Kidney (tissue), 22 donors: ENCODE measurements at places on chromosomes 12 and 14. TPM values are rescaled to one million over a fixed set of nuclear protein-coding genes. Genes with fewer than 3 reads are reported as not detected.

DNA sequence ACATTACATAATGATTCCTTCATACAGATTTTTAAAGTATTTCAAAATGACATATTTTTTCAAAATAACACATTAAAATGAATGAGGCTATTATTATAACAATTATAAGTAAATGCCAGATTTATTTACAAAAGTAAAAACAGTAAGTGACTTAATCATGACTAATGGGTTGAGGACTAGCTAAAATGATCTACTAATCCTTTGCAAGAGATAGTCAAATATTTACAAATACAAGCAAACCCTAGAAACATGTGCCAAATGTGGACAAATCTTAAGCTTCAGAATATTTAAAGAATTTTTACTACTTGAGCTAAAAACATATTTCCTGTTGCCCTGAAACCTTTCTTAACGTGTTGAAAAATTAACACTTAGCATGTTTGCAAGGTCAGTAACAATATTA is 74.8 kb downstream of the KIF21A start:
- DNase-seq: no peak

- peak; percentile 28 for DNase-seq
Measured at GRCh38 chr12:76158518-76159321, 74.2 kb upstream of the NAP1L1 start.

DNA sequence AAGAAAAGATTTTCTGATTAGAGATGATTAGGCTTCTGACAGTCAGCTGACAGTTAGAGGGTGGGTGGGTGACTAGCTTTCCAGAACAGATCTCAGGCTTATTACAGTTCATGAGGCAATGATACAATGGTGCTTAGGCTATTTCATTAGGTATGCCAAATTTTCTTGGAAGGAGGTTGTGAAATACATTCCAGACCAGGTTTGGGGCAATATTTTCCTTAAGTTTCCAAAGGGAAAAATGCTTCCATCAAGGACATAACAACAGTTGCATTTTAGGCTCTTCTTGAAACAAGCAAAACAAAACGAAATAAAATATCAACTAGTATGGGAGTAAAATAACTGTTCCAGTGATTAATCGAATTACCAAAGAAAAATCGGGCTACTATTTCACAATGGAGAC is 59.3 kb upstream of the CNTN1 start:
- DNase-seq: no peak

GRCh38 chr12:87779016-87779415 is 250.2 kb downstream of the C12orf50 start:
- no peak for DNase-seq

DNA sequence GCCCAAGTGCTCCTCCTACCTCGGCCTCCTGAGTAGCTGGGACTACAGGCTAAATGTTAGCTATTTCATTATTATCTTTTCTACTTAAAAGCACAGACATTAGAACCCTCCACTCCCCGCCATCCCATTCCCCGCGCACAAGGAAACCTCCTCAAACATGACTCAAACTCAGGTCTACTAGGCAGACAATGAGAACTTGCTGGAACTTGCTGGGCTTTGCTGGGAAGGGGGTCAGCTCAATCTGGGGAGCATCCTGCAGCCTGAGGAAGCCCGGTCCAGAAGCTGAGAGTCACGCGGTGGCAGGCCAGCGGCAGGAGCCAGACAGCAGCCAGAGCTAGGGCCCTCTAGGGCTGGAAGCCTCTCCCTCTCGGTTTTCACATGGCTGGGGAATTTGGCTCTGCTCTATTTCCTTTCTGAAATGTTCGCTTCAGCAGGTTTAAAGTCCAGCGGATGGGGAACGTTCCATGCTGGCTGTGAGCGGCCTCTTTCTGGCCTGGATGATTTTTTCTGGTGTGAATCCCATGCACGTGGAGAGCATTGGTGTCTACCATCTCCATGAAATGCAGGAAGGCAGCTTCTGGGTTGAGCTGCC is 68.5 kb downstream of the SLC6A12 start:
- DNase-seq: peak; percentile 70

GRCh38 chr14:49303946-49304516 is 282.1 kb downstream of the RPS29 start:
- DNase-seq: peak; percentile 61

GRCh38 chr14:79009286-79009685 is 839.1 kb downstream of the NRXN3 start:
- DNase-seq: no peak

GRCh38 chr12:67988601-67989021 is 636 bp upstream of the IFNG-AS1 start:
- no peak for DNase-seq

DNA sequence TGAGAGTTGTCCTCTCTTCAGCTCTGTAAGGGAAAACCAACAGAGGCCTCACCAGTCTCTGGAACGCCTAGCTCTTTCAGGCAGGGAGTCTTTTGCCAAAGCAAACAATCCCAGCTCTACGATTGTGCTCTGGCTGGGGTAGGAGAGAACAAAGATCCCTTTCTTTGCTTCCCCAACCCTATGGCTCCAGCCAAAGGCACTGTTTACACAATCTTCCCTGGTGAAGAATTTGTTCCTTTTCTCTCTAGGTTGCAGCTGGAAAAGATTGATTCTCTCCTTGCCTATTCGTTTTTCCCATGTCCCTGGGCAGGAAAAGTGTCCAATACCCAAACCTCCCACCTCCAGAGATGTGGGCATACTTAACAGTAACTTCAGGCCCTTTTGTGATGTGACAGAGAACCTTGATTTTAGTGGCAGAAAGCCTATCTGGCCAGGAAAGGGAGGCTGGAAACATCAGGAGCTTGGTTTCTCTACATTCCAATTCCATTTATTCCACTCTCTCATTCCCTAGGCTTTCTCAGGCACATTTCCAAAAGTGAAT is 16.8 kb downstream of the ATP5MC2 start:
- DNase-seq: peak; percentile 56

- no peak for DNase-seq
Measured at GRCh38 chr12:22979854-22980469, 355.0 kb downstream of the ETNK1 start.

DNA sequence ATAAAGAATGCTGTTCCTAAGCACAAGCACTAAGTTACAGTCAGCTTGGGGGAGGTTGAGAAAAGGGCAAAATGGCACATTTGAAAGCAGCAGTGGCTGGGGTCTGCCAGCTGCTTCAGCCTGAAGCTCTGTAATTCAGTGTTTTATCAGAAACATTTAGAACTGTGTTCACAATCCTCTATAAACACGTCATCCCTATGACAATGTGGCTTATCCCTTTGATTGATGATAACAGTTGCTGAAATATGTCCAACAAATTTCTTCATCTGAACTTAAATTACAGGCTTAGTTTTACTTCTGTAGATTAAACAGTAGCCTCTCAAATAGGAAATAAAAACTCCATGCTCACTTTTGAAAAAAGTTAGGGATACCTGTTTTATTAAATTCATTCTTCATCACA is 108.8 kb downstream of the VEZT start:
- DNase-seq: no peak

DNA sequence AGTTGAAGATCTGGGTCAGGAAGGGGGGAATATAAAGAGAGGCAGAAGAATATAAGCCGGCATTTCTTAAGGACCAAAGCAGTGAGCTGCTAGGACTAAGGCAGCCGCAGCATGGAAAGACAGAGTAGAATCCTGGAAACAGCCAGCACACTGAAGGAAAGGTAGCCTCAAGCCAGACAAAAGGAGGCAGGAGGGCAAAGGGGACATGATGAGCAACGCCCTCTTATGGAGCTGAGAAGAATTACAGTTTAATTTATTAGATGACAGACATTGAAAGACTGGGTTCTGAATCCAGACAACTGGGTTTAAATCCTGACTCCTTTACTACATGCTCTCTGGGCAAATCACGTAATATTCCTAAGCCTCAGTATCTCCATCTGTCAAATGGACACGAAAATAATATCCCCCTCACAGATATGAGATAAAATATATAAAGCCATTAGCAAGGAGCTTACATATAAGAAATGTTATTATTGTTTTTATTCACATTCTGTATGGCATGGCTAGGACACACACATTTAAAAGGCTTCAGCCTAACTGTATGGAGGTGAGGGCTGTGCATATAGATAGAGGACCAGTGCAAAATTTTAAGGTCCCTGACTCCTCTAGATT is 8.1 kb upstream of the PCED1B start:
- DNase-seq: no peak

DNA sequence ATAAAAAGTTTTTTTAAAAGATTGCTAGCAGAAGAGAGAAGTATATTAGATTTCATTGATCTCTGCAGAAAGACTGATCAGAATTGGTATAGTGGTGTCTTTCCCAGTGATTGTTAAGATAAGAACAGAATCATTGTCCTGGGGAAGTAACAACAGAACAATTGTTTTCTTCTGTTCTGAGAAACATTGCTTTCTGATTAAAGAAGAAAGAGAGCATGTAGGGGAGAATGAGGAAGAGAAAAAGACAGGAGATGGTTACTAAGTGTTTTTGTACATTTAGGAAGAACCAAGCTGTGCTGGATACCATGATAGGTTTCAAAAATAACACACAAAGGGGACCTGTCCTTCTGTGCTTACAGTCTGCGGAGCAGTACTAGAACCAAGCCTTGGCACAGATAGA is 5.0 kb downstream of the USP30 start:
- no peak for DNase-seq

DNA sequence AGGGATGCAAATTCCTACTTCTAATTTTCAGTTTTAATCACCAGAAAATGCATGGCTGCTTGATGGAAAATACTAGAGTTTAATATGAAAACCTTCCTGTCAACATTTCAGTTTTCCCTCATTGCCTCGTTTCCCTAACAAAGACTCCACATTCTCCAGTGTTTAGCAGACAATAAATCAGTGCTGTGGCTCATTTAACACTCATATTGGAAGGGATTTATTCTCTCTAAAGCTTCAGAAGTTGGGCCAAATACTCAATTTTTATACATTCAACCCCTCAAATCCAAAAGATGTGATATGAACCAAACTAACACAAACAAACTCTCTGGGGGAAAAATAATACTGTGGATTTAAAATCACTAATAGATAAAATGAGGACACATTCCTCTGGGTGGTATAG is 482.5 kb downstream of the FLRT2 start:
- DNase-seq: peak; percentile 70

GRCh38 chr14:22791301-22791700 is 23.9 kb downstream of the SLC7A7 start:
- DNase-seq: no peak

GRCh38 chr14:29489911-29490425 is 437.7 kb downstream of the PRKD1 start:
- no peak for DNase-seq

DNA sequence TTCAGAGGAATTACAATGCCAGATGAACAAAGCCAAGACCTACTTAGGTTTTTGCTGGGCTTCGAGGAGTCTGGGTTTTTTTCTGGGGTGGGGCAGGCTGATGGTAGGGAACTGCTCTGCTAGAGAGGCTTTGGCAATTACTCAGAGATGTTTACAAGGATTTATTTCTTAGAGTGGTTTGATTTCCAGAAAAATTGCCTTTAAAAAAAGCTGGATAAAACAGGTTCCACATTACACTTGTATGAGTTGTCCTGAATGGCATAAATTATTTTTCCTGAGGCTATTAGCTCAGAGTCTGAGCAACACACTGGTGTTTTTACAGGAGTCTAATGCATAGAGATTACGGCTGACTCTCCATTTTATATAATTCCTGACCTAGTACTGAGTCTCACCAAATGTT is 118.5 kb upstream of the FRMD6 start:
- DNase-seq: no peak

GRCh38 chr14:96197969-96198368 is 6.7 kb upstream of the BDKRB2 start:
- DNase-seq: peak; percentile 19

DNA sequence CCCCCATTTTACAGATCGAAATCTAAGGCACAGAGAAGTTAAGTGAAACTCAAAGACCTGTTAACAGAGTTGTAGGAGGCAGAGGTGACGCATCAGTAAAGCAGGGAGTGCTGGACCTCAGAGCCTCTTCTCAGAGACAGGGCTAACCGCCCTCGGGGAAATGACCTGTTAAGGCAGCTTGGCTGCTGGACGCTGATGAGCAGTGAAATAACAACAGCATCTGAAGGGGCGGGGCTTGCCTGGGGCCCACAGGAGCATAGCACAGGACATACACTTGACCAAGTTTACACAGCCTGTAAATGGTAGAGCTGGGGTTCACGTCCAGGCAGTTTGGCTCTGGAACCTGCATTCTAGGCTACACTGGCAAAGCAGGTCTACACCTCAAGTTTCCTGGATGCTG is 39.3 kb downstream of the LRTM2 start:
- DNase-seq: peak; percentile 9

DNA sequence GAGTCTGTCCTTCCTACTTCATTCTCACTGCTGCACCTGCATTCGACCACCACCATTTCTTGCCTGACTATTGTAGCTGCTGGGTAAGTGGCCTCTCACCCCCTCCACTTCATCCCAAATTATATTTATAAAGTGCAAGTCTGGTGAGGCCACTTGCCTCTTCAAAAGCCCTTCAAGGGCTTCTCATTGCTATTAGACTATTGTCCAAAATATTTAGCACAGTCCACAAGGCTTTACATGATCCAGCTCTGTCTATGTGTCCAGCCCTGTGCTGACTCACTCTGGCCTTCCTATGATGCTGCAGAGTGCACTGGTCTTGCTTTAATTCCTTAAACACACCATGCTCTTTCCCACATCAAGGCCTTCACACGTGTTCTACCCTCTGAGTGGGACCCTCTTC is 46.0 kb downstream of the PAH start:
- no peak for DNase-seq

GRCh38 chr14:22980672-22981089 is 1.7 kb downstream of the AJUBA start:
- DNase-seq: peak; percentile 73

DNA sequence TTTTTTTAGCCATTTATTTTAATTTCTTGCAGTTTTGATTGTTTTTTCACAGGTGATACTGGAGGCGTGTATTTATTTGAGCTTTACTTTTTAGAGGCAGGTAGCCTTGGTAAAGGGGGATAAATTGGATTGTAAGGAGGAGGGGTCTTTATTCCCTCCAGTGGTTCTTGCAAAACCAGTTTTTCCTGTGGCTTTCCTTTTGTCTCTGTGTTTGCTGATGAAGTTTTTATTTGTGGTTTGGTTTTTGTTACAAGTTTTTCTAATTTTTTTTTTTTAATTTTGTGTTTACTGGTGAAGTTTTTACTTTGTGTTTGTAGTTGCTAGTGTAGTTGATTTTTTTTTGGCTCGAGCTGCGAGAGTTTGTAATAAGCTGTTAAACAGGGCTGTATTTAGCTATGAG is 278.5 kb downstream of the PRKD1 start:
- no peak for DNase-seq

- DNase-seq: peak; percentile 8
Measured at GRCh38 chr12:111685322-111685810, 390 bp downstream of the BRAP start.

The LGR5 gene
- not detected for polyA plus RNA-seq

The LMNTD1 gene
- polyA plus RNA-seq: not detected

The RPGRIP1 gene
- polyA plus RNA-seq: not detected

The CLEC9A gene
- polyA plus RNA-seq: not detected

The HCAR2 gene
- not detected for polyA plus RNA-seq

The PLCZ1 gene
- polyA plus RNA-seq: not detected

The ADGRD1 gene
- 1.7 TPM for polyA plus RNA-seq

The INSM2 gene
- not detected for polyA plus RNA-seq

The CCDC175 gene
- not detected for polyA plus RNA-seq

The TAS2R30 gene
- not detected for polyA plus RNA-seq

The PARPBP gene
- 1.1 TPM for polyA plus RNA-seq
